ENCODE measurements at places on chromosomes 3 and 15.
A peak's percentile ranks its signal among the peaks of the same experiment; 100 is the strongest.

GRCh38 chr15:67267440-67267839 lies 12.9 kb downstream of the IQCH start:
- no peak for DNase-seq

DNA sequence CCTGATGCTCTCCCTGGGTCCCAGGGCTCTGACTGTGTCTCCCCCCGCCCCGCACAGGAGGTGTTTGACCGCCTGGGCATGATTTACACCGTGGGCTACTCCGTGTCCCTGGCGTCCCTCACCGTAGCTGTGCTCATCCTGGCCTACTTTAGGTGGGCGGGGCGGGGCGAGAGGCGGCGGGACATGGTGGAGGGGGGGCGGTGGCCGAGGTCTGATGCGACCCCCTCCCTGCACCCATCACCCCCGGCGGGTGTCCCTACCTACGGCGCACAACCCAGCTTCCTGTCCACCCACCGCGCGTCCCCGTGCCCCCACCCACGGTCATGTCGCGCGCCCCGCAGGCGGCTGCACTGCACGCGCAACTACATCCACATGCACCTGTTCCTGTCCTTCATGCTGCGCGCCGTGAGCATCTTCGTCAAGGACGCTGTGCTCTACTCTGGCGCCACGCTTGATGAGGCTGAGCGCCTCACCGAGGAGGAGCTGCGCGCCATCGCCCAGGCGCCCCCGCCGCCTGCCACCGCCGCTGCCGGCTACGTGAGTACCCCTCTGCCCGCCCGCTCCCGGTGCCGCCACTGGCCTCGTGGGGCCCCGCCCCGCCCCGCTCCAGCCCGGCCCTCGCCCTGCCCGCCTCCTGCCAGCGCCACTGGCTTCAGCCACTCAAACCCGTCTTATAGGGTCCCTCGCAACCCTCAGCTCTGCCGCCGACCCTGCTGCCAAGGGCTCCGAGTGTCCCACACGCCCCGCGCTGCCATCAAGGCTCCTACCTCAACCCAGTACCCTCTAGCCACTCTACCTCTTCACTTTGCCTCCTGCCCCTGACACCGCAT lies 21.0 kb downstream of the PTH1R start:
- DNase-seq, result no peak

DNA sequence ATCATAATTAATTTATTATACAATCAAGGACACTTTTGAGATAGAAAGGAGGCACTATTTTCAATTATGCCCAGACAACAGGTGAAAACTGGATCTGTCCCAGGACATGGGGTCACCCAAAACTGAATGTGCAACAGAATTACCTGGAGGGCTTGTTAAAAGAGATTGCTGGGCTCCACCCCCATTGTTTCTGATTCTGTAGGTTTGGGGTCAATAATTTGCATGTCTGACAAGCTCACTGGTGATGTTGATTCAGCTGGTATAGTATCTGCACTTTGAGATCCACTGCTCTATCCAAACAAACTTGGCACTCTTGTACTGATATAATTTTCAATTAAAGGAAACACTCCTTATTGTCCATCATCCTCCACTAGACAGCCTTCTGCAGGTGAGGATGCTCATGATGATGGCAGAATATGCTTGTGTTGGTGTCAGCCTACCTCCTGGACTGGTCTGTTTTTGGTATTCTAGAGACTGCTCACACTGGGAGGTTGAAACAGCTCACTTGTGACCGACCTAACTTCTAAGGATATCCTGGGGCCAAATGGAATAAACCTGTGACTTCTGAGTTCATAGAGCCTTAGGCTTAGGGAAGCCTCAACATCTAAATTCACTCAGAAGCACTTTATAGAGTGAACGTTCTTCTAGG lies 2.2 kb downstream of the P2RY14 start:
- DNase-seq, result no peak

DNA sequence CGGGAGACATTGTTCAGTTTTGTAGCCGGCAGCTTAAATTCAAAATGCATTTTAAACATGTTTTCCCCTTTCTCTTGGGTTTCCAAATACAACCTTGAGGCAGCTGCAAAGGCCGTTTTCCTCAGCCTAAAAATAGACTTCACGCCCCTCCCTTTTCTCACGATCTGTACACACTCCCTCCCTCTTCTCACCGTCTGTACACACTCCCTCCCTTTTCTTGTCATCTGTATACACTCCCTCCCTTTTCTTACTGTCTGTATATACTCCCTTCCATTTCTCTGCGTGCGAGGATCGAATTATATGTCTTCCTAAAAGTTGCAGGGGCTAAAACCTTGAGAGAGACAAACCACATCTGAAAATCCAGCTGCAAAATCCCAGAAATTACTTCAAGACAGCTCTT lies 8.9 kb downstream of the MUC4 start:
- DNase-seq, result no peak

DNA sequence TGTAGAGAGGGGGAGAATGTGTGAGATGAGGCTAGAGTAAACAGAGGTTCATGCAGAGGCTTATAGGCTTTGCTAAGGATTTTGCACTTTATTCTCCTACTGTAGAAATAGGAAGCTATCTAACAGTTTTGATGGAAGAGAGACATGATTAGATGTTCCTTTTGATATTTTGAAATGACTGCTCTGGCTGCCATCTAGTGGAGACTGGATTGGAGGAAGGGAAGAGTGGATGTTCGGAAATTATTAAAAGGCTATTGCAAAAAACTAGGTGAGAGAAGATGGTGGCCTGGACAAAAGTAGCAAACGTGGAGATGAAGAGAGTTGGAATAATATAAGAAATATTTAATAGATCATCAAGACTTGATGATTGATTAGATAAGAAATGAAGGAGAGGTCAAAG lies 42.2 kb downstream of the SYN2 start:
- peak; percentile 15 for DNase-seq

GRCh38 chr3:48402907-48403306 lies 27.0 kb downstream of the PLXNB1 start:
- DNase-seq, result no peak

GRCh38 chr3:25945366-25945765 lies 155.5 kb downstream of the OXSM start:
- no peak for DNase-seq

DNA sequence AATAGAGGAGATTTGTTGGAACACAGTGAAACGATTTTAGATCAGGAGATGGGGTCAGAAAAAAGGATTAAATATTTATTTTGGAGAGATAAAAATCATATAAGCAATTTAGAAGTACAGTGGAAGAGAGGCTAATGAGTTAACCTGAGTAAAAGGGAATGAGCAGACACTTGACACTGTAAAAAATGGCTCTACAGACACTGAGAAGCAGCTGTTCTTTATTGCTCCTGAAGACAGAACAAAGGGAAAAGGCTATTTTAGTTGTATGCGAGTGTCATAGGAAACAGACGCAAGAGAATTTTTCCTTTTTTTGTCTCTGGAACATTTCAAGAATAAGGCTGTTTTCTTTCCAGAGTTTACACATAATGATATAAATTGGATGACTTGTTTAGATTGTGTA lies 34.3 kb downstream of the ASTE1 start:
- peak; percentile 34 for DNase-seq

DNA sequence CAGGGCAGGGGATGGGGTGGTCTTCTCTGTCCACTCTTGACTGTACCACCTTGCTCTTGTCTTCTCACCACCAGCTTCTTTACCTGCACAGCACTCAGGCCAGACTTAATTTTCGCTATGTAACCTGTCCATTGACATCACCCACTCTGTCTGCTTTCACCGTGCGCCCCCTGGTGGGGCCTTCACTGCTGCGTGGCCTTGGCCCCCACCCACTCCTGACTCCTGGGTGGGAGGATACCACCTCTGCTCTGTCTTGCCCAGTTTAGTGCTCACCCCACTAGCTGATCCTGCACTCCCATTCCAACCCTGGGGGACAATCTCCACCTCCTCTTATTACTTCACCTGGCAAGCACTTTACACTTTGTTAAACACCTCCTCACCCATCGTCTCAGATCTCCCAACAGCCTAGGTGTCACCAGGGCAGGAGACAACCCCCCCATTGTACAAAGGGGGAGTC lies 17.7 kb downstream of the PTH1R start:
- DNase-seq, result no peak

- DNase-seq, result no peak
Measured at GRCh38 chr15:86865920-86866319, 786.2 kb downstream of the AGBL1 start.

DNA sequence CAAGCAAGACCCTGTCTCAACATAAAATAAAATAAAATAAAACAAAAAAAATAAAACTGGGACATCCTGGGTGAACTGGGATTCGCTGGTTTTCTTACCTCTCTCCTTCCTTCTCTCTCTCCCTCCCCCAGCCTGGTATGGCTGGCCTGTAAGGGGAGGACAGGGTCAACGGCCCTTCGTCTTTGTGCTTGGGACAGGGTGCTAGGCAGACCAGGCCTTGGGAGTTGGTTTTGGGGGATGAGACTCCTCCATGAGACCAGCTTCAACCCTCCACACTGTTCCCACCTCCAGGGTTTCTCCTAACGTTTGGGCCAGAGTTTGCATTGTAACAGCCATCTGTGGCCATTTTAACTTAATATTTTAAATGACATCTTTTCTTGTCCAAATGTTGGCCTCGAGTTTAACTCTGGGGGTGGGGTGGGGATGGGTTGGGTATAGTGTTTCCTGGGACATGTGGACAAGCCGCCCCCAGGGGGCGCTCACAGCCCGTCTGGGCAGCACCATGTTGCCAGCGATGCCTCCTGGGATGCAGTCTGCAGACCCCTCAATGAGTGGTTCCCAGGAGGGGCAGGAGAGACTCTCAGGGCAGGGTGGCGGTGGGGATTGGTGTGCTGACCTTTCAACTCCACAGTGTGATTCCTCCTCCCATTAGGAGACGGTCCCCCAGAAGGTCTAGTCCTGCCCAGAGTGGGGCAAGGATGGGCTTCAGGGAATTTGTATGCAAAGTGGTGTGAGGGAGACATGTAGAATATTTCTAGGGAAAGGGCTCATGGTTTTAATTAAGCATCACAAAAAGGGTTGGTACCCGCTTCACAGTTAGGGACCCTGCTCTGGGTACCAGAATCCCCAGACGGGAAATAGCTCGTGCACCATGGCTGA lies 37.7 kb upstream of the LCTL start:
- DNase-seq, result peak; percentile 53

DNA sequence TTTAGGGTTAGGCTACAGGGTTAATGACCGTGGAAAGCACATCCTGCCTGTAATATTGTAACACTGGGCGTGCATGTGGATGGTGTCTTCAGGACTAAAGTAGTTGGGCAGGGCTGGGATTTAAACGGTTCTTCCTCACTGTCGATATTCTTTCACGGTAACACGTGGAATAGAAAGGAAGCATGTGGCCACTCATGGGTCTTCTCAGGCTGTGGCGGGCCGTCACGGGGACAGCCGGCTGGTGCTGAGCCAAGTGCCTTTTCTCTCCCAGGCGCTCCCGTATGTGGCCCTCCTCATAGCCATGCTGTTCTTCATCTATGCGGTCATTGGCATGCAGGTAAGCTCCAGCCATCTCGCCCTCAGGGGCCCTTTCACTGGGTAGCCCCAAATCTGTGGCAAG lies 73.7 kb downstream of the CHDH start:
- no peak for DNase-seq

- no peak for DNase-seq
Measured at GRCh38 chr3:173552526-173552925, 155.0 kb downstream of the NLGN1 start.

GRCh38 chr3:160370987-160371857 lies 27.8 kb downstream of the IFT80 start:
- no peak for DNase-seq

DNA sequence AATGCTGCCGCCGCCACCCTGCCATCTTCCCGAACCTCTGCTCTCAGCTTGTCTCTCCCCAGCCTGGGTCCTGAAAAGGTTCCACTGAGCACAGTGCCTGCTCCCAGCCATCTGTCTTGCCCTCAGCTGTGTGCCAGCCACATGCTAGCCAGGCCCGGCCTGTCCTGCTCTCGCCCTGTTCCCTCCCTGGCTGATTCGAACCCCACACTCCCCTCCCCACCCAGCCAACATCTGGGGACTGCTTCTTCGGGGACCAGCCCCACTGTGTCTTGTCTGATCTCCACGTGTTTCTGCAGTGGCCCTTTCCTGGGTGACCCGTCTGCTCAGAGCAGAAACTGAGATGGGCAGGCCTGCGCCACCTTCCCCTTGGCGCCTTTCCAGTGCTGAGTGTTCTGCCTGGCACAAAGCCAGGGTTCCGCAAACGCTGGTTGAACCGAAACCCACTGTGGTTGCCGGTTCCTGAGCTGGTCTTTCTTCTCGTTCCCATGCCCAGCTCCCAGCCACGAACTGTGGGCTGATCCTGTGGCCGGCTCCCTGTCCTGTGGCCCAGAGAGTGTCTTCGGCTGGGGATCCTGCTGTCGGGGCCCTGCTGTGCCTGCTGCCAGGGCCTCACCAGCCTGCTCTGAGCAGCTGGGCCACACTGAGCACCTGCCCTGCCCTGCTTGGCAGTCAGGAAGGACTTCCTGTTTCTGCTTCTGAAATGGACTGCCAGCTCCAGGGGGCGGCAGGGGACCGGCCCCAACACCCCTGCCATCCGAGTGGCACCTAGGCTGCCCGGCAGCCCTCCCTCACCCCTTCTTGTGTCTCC lies 62.7 kb upstream of the KLF13 start:
- DNase-seq, result peak; percentile 64

DNA sequence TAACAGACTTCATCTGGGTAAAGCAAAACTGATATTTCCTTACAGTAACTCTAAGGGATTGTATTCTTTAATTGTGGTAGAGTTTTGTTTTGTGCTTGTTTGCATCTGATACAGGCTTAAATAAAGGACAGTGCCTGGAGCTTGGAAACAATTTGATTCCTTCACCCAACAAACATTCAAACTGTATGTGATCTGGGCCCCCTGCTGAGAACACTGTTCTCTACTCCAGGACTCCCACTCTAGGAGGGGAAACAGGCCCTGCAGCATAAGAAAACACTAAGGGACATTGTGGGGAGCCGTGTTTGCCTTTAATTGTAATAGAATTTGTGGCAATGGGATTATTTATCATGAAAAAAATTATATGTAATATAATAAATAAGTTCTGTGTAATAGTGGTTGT lies 56.9 kb downstream of the CTDSPL start:
- no peak for DNase-seq

DNA sequence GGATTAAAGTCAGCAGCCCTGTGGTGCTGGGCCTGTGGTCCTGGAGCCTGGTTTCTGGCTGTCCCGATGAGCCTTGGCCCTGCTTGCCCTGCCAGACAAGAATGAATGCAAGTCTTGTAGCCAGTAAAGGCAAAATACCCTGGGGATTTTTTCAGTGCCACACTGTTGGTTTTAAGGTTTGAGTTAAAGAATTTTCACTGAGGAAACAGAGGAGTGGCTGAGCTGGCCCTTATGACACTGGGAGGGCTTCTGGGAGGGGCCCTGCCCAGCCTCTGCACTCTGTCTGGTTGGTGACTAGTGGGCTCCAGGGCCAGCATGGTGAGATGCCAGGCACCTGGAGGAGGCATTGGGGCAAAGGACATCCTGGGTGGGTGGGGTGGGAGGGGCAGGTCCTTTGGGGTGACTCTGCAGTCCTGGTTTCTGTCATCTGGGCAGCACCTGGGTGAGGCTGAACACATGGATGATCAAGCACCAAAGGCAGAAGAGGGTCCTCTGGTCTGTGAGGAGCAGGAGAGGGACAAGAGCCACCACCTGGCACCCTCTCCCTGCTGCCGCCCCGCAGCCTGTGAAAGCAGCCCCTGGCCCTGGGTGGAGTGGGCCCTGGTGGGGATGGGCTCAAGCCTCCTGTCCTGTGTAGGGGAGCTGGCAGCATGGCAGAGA lies 12.5 kb upstream of the PLA2G4E start:
- no peak for DNase-seq

GRCh38 chr3:43783987-43784639 lies 93.4 kb downstream of the ABHD5 start:
- no peak for DNase-seq

- no peak for DNase-seq
Measured at GRCh38 chr3:29324180-29324651, 43.3 kb downstream of the RBMS3 start.

All from NCI-H1105 treated with DMSO at 0.1 percent for 48 hours (cell line).